ENCODE measurements at places on chromosomes 3 and 15.

DNA sequence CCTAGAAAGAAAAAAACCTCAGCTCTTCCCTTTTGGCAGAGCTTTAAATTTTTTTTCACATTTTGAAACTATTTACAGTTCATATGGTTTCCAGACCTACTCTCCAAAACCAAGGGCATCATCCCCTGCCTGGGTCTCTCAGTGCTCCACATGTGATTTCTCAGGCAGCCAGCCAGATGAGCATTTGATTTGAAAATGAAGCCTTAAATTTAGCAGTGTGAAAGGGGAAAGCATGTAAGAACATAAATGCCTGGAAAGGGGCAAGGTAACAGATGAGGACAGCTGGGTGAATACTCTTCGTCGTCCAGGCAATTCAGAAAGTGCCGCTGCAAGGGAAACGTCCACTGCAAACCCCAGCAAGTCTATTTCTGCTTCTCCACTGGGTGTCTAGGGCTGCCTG, 94.8 kb downstream of the ATP8B4 start:
- DNase-seq = no peak

DNA sequence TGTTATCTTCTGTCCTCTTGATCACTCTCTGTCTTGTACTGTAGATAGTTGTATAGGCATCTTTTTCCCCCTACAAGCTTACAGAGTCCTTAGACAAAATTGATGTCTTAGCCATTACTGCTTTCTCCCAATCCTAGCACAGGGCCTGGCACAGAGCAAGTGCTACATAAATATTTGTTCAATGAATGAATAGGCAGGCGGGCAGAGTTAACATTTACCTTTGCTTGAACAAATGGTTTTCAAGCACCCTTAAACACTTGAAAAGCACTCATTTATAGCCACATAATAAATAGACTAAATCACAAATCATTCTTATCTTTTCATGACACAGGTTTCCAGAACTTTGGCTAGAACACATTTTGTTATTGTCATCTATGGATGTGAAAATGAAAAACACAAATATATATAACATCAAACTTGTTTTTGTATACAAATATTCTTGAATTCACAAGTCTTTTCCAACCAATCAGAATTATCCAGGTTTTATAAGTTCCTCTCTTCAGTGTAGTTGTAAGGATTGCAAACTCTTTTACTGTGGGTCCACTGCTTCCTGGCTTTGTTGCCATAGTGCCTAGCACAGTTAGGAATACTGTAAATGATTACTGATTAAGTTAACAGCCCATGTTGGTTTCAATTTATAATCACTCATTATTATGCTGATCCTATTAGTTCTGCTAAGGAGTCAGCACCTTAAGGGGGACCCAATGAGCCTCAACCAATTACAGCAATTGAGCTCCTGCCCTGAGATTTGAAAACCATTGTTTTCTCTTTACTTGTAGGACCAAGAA, 61.9 kb downstream of the ISL2 start:
- DNase-seq = no peak

DNA sequence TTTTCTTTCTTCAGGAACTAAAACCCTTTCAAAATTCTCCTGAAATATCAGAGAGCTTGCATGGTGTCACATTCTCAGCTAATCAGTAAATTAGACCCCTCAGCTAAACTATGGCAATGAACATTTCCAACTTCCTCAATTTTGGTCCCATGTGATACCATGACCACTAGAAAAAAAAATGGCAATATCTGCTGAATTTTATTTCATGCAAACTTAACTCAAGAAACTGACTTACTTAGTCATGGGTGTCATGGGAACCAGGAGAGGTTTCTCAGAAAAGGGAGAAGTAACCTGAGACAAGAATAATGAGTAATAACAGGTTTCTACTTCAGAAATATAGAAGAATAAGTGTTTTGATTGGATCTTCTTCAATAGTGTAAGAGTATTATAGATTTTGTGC, 784.6 kb upstream of the ALCAM start:
- no peak for DNase-seq

DNA sequence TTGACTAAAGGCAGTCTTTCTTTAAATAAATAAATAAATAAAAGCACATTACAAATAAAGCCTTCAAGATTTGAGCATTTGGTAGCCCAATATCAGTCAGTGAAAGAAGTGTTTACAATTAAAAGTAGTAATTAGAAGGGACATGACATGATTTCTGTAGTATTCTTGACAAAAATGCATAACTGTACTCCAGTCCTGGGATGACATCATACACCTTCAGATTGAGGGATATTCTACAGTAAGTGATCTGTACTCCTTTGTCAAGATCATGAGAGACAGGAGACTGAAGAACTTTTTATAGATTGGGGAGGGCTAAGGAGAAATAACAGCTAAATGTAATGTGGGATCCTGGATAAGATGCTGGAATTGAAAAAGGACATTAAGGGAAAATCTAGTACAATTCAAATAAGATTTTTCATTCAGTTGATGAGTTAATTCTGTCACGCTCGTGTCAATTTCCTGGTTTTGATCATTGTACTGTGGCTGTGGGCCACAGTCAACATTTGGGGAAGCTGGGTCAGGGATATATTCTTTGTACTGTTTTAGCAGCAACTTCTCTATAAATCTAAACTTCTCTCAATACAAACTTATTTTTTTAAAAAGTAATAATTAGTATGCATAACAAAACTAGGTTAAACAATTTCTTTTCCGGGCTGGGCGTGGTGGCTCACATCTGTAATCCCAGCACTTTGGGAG, 314.8 kb downstream of the PTPRG start:
- no peak for DNase-seq

- no peak for DNase-seq
Measured at GRCh38 chr3:161599697-161600096, 103.1 kb downstream of the OTOL1 start.

DNA sequence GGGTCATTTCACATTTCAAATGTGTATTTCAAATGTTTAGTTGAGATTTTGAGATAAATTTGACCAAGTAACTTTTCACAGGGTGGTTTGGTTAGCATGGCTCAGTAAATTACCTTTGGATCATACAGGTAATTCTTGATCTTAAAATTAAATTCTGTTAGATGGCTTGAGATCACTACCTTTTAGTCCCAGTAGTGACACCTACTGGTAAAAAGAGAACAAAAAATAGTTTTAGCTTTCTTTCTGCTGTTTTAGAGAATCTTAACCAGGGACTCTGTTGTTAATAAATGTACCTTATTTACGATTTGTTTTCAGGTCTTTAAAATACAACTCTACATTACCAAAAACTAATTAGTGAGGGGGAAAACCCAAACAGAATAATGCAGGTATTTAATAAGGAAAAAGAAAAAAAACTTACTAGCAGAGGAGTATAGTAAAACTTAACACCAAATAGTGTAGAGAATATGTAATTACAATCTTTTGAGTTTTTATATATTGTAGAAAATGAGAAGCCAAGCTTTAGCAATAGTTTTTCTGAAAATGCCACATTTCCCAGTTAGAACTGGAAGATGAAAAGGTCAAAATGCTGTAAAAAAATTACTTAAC, 620.3 kb upstream of the AGTR1 start:
- peak; percentile 41 for DNase-seq

- DNase-seq = no peak
Measured at GRCh38 chr3:149475451-149476060, 1.1 kb downstream of the TM4SF4 start.

DNA sequence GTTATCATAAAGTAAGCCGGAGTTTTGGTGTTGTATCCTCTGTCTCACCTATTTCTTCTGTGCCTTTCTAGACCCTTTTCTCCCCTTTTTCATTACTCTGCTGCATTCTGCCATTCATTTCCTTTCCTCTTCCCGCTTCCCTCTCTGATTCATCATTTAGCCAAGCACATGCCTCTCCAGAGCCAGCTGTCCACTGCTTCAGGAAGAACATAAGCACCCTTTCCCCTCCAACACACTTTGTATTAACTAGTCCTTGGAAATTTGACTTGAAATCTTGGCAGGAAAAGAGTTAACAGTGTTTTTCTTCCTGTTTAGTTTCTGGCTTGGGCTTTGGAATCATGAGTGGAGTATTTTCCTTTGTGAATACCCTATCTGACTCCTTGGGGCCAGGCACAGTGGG, 9.7 kb downstream of the APH1B start:
- no peak for DNase-seq

DNA sequence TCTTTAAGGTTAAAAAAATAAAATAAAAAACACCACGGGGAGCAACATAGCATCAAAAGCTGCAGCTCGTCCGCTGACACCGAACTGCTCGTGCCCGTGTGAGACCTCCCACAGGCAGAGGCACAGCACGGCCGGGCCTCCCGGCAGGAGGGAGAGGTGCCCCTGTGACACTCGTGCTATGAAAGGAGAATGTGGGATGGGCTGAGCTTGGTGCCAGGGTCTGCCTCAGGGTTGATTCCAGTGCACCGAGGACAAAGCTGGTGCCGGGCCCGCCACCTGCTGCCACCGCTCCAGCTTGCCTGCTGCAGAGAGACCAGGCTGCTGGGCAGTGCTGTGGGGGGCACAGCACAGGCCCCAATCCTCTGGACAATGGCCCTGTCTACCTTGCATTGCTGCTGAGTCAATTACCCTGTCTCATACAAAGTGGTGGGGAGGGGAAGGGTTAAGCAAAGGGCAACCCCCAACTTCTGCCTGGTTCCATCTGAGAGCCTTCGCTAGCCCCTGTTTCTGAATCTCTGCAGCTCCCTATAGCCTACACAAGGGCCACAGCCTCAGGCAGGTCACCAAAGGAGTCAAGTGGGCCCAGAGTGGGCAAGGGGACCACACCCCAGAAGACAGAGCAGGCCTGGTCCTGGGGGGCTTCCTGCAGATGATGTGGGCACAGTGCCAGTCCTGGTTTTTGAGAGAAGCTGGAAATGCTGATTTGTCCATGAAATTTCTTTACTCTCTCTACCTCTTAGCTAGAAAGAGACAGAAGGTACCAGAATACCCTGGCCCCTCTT, 74.0 kb upstream of the SNRPA1 start:
- no peak for DNase-seq

DNA sequence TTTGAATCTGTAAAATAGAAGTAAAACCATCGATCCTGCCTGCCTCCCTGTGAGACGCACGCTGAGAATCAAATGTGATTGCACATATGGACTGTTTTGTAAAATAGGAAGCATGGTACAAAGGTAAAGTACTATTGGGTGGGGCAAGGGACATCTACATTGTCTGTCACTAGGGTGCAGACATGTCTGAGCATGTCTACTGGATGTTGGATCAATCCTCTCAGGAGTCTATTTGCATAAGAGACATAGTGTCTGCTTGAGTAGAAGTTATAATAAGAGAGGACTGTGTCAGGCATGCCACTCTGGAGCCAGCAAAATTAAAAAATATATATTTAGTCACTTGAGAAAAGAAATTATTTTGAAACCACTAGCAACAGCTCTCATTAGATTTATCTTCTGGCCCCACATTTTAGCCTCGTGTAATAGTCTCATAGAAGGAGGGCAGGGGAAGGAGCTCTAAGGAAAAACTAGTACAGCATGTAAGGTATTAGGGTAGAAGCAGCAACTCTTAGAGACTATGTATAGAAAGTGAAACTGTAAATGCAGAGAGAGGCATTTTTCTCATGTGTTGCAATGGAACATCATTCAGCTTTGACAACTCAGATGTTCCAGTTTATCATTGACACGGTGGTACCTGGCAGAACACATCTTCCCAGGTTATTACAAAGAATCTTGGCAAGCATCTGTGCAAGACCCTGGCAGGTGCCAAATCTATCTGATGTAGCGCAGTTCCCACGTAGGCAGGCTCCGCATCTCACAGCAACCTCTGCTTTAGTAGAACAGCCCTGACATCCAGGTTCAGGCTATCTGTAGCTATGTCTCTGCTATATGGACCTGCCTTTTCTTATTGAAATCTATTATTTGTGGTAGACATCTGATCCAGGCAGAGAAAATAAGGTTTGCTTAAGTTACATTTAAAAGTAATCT, 85.2 kb upstream of the CHL1 start:
- DNase-seq = peak; percentile 22

DNA sequence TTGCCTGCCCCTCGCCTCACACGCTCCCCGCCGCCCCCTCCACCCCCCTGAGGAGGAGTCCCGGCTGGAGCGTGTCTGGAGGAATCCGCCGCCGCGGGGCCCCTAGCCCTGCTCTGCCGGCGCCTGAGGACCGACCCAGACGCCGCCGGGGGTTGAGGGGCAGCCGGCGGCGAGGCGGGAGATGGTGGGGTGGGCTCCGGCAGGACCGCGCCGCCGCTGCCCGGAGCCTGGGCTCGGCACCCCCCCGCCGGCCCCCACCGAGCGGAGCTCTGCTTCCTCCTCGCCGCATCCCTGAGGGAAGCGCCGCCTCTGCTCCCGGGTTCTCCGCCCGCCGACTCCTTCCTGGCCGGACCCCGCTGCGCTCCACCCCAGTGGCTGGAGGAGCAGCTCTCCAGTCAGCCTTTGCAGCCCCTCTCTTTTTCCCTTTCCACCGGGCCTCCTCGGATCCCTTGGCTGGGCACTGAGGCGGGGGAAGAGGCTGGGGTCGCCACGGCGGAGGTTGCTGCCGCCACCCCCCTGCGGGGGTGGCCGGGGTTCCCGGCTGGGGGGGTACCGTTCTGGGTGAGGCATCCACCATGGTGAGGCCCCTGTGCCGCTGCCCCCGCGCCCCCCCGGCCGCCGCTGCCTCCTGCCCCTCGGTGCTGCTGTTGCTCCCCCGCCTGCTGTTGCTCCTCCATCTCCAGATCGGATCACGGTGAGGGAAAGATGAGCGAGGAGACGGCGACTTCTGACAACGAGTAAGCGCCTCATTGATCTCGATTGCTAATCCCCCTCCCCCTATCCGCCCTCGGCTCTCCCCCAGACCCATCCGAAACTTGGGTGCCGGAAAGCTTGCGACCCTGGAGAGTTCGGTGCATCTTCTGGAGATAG, at the start of gene SPRED1:
SPRED1 (plus strand) TSS at position 356 of the 870 bp plus-strand sequence; CDS start at position 706, 350 bp downstream.
- peak; percentile 46 for DNase-seq

DNA sequence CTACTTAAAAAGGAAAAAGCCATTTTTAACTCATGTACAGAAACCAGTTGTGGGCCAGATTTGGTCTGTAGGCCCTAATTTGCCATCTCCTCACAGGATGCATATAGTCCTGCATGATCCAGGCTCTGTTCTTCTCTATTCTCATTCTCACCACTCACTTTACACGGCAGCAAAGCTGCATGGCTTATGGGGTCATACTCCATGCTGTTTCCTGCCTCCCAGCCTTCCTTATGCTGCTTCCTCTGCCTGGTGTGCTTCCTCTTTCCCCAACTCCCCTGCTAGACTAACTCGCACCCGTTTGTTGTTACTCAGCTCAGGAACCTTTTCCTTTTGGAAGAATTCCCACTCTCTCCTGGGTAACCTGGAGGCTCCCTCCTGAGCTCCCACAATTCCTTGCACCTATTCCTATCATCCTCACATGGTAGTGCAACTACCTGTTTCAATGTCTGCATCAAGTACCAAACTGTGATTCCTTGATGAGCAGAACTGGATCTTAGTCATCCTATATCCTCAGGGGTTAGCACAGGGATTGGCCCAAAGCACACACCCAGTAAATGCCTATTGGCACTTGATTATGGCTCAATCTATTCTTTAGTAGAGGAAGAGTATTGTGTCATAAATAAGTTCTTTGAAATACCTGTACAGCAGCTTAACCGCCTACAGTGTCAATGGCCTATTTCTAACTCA, 172.1 kb upstream of the MITF start:
- no peak for DNase-seq
